NCI-H524 (cell line): ENCODE measurements at places on chromosomes 2 and 18.

GRCh38 chr18:53234610-53235009, 894.6 kb downstream of the DCC start:
- no peak for DNase-seq

- DNase-seq = peak; percentile 80
Observed at GRCh38 chr2:175203621-175204496, 22.3 kb upstream of the ATP5MC3 start.

- no peak for DNase-seq
Observed at GRCh38 chr2:67260343-67261277, 136.5 kb upstream of the ETAA1 start.

DNA sequence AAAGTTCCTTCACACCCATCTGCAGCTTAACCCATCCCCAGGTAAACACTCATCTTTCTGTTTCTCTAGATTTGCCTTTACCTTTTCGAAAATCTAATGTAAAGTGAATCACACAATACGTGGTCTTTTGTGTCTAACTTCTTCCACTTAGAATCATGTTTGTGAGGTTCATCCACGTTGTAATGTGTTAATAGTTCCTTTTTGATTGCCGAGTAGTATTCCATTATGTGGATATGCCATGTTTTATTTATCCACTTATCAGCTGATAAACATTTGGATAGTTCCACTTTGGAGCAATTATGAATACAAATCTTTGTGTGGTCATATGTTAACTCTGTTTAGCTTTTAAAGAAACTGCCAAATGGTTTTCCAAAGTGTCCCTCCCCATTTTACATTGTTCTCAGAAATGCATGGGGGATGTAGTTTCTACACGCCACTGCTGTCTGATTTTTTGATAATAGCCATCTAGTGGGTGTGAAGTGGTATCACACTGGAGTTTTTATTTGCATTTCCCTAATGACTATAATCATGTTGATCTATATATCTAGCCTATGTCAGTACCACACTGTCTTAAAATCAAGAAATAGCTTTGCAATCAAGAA, 22.3 kb downstream of the PECR start:
- no peak for DNase-seq

GRCh38 chr2:172050479-172051125, 34.7 kb upstream of the DLX1 start:
- DNase-seq = no peak

DNA sequence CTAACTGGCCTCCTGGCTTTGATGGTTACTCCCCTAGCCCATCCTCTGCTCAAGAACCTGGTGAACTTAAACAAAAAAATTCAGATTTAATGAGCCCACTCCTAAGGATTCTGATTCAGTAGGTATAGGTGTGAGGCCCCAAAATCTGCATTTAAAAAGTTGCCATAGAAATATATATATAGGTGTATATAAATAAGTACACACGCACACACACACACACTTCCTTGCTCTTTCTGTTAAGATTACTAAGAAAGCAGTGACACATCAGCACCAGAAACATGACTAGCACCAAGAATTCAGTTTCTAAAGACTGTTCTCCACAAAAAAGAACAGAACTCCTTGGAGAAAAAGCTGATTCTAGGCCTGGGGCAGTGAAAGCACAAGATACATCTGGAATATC, 17.8 kb downstream of the EML6 start:
- no peak for DNase-seq

- DNase-seq = no peak
Observed at GRCh38 chr2:166651080-166651675, 157.1 kb upstream of the SCN7A start.

- DNase-seq = no peak
Observed at GRCh38 chr2:54430649-54431048, 25.5 kb upstream of the SPTBN1 start.

- no peak for DNase-seq
Observed at GRCh38 chr2:98029718-98030222, 34.0 kb upstream of the TMEM131 start.

GRCh38 chr2:83615511-83615910, 843.6 kb downstream of the SUCLG1 start:
- DNase-seq = no peak

DNA sequence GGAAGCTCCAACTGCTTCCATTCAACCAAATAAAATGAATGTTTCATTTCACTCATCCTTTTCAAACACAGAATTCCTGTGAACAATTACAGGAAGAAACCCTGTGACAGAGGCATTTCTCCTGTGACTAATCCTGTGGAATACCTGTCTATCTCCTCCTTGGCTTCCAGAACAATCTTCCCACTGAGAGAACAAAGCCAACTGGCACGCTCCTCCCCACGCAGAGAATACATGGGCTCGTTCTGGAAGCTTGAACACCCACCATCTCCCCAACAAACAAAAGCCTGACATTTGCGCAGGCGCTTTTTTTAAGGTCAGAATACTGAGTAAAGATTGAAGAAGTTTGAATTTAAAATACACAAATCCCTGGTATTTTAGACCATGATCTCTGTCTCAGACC, 104.7 kb upstream of the SLC66A3 start:
- DNase-seq = no peak

- peak; percentile 77 for DNase-seq
Observed at GRCh38 chr18:78984941-78985784, 5.5 kb downstream of the SALL3 start.

DNA sequence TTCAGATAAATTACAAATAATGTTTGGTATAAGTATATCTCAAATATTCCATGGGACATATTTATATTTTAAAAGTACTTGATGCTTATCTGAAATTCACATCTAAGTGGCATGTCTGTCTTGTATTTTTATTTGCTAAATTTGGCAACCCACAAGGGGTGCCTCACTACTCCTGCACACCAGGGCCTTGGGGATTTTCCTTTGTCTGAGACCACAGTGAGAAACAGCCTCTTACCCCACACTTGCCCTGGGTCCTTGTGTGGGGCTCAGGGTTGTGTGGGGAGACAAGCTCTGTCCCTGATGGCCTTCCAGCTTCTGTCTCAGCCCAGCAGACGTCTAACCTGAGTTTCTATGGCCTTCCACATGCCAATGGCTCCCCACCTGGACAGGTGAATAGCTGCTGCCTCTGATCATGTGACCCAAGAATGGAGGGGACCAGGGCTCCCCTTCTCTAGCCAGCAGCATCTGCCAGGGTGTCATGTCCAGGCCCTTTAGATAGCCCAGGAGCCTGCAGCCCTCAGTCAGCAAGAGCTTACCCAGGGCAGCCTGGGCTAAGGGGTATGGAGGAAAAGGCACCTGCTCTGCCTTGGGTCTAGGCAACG, 49.5 kb upstream of the MRPL33 start:
- DNase-seq = no peak

DNA sequence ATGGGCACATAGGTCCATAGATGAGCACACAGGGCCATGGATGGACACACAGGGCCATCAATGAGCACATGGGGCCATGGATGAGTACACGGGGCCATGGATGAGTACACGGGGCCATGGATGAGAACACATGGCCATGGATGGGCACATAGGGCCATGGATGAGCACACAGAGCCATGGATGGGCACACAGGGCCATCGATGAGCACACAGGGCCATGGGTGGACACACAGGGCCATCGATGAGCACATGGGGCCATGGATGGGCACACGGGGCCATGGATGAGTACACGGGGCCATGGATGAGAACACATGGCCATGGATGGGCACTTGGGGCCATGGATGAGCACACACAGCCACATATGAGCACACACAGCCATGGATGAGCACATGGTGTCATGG, 192.6 kb upstream of the HDAC4 start:
- no peak for DNase-seq

DNA sequence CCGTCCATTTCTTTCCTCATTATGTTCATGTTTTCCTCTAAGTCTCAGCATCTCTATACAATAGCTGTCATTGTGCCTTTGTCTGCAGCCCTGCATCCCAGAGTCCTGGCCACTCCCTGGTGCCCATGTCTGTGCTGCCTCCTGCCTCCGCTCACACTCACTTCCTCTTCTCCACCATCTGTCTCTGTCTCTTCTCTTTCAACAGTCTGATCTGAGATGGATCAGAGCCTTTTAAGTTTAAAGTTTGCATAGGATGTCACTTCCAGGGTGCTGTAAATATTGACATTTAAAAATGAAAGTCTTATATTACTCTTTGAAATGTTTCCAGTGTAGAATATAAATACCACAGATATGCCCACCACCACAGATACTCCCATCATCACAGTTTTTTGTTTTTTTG, 42.7 kb downstream of the UBE2F start:
- DNase-seq = no peak

GRCh38 chr2:144452989-144453336, 67.0 kb downstream of the ZEB2 start:
- no peak for DNase-seq

DNA sequence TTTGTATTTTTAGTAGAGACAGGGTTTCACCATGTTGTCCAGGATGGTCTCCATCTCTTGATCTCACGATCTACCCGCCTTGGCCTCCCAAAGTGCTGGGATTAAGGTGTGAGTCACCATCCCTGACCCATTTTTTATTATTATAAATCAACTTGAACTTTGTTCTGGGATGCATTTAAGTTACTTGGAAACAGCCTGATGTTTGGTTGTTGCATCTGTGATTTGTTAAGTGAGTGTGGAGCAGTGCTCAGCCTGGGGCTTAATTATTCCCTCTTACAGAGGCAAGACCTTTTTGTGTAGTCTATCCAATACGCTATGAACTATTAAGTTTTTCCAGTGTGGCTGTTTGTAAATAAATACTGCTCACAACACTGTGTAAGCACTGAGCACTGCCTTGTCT, 32.6 kb downstream of the MTA3 start:
- no peak for DNase-seq

DNA sequence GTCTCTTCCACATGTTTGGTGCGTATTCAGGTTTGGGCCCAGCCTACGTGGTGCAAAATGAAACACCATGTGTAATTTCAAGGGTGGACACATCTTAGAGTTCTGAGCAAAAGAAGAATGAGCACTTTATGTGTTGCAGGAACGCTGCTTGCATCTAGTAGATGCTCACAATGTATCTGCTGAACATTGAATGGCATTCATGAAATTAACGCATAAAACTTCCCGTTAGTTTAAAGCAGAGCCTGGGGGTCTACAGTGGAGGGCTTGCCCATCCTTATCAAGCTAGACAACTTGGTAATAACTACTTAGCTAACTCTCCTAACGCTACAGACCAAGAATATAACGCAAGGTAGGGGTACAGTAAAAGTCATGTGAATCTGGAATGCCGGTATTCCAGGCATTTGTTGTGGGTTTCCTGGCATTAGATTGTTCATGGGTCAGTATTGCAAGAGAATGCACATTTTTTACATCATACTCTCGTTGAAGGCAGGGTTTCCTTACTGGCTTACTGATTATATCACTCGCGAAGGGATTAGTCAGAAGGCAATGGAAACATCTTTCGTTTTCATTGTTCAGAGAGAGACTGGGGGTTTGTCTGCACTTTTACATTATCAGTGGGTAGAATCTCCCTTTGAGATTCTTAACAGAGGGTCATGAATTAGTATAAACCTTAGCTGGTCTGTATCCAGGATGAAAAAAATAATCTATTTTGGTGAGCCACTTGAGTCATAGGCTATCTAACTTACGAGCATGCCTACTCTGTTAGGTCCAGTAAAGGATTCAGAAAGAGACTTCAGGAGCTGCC, 229.5 kb upstream of the EPAS1 start:
- no peak for DNase-seq

DNA sequence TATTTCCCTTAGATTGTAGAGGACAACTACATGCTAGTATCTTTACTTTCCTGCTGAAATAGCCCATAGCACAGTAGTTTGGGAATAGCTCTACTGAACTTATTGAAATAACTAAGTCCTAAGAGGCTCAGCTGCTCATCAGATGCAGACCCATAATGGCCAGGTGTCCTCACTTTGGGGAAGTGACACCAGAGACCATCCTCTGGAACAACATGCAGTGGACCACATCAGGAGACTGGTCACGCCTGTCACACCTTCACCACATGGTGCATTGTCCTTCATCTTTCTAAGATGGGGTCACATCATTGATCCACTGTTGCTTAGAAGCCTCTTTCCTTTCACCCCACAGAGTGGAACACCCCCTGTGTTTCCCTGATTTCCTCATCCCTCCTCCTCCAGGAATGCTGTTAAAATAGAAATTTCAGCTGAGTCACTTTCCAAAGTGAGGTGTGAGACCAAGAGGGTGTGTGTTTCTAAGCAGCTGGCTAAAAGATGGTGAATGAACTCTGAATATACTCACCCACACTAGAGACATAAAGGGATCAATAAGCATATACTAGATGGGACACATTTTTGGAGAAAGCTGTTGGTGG, 215.2 kb upstream of the LRRTM1 start:
- no peak for DNase-seq

- DNase-seq = no peak
Observed at GRCh38 chr18:32831781-32832180, 59.0 kb upstream of the KLHL14 start.

- DNase-seq = no peak
Observed at GRCh38 chr2:60438653-60439052, 114.8 kb downstream of the BCL11A start.

DNA sequence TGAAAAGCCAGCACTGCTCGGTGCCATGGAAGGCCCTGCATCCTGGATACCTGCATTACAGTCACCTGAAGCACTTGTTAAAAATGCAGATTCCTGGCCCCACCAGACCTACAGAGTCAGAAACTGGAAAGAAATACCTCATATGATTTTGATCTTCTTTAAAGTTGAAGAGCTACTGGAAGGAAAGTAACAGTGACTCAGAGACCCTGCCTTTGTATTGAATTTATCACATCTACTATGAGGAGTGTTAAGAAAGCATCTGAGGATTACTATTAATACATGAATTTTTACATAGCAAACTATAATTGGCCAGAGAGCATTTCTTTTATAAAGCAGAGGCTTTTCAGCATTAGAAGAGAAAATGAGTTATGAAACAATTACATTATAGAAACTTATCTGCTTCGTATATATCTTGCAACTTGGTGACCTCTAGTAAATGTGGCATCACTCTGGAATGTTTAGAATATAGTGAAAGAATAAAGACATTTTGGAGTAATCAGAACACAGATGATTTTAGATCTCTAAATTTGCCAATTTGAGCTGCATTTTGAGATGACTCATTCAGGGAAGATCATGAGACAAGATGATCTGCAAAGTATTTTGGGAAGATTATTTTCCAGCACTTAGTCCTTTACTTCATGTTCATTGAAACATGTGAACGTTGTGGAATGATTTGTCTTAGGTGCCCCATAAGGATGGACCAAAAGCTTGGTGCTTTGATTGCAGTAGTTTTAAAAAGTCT, 12.2 kb downstream of the PTPRM start:
- DNase-seq = no peak

- peak; percentile 33 for DNase-seq
Observed at GRCh38 chr18:23689031-23689615, at the start of gene LAMA3. Gene LAMA3, plus strand, starts transcription at chr18:23689453. Its CDS starts 231 bp downstream, at chr18:23689684.

DNA sequence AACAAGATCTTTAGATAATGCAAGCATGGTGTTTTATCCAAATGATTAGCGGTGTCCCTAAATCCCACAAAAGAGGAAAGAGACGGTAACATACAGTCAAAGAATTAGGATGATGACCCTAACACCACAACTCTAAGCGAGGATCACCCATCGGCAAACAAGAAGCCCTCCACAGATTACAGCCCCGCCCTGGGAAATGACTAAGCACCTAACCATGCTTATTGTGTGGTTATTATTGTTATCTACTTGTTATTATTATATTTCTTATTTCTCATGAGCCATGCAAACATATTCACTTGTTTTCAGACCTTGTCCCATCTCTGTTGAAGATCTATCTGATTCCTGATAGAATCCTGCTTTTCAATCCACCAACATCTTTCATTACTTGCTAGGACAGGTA, 651.3 kb downstream of the NYAP2 start:
- no peak for DNase-seq

- no peak for DNase-seq
Observed at GRCh38 chr2:105660489-105660888, 84.2 kb upstream of the NCK2 start.
